ENCODE measurements at places on chromosomes 4 and X.
A peak's percentile ranks its signal among the peaks of the same experiment; 100 is the strongest.

DNA sequence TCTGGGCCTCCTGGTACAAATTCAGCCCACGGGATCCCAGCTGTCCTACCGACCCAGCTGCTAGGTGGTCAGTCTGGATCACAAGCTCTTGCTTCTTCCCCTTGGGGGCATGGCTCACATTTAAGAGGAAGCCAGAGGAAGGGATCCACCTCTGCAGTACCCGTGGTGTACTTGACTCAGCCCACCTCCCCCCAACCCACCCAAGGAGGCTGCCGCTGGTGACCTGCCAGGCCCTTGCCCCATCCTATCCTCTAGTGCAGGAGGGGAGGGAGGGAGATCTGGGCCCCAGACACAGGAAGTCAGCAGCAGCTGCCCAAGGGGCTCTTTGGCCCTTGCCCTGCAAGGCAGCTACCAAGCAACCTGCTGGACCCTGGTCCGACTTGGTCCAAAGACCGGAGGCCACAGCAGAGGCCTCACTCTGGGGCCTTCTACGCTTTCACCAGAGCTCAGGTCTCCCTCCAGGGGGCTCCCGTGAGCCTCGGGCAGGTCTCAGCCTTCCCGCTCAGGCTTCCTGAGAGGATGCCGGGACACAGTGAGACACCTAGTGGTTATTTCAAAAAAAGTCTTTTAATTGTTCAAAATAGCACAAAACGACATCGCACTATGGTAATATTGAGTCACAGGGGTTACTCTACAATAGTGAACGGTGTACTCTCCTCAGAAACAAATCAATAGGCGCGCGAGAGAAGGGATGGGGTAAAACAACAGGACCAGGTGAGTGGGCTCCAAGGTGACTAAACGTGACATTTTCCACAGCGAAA, 2.7 kb upstream of the RENBP start:
- DNase-seq: peak; percentile 82

DNA sequence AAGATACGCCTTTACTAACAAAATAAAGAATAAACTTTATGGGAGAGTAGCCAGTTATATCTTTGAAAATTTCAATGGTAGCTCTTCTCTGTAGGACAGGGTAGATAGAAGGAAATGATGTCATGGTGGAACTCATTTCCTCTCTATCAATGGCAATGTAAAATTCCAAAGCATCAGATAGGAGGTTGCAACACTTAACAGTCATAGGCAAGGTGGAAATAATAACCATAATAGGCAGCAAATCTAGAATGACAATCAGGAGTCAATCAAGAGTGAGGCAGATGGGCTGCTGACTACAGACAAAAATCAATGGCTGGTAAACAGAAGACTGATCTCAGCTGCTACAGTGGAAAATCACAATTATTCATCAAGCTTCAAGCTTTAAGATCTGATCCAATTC, 53.9 kb upstream of the TET2 start:
- no peak for DNase-seq

GRCh38 chr4:188975271-188975670, 836.0 kb downstream of the TRIML1 start:
- DNase-seq: no peak

DNA sequence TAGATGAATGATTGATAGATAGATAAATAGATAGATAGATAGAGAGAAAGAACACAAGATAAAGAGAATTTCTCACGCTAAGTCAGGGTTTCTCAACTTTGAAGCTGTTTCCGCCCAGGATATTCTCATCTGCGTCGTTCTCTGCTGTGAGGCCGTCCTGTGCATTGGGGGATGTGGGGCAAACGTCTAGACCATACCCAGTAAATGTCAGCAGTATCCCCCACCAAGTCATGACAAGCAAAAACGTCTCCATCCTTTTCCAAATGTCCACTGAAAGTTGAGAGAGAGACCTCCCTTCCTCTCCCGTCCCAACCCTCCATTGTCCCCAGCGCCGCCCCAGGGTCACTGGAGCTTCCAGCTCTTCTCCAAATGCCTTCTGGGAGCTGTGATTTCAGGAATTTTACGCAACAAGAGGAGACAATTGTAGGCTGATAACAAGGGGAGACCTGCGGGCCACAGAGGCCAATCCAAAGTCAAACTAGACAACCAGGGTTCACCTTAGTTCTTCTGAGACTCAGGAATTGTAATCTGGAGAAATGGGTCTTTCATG, 8.9 kb upstream of the CRLF2 start:
- no peak for DNase-seq
